ENCODE measurements at places on chromosomes 1 and 21.

- DNase-seq: no peak
Observed at GRCh38 chr1:163570071-163570470, 248.3 kb downstream of the NUF2 start.

DNA sequence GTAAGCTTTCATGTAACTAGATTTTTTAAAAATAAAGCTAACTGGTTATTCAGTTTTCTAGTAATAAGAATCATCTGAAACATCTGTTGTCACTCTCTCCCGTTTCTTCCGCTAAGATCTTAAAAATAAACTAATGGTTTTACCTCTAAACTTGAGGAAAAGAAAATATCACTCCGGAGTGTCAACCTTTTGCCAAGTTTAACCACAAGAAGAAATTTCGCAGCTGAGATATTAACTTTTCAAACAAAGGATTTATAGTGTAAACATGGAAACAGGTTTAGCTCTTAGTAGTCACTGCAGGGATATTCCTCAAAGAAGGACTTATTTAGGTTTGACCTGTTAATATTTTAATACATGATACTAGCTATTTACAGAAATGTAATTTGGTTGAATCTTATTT is 954.9 kb downstream of the ADGRL2 start:
- DNase-seq: no peak

DNA sequence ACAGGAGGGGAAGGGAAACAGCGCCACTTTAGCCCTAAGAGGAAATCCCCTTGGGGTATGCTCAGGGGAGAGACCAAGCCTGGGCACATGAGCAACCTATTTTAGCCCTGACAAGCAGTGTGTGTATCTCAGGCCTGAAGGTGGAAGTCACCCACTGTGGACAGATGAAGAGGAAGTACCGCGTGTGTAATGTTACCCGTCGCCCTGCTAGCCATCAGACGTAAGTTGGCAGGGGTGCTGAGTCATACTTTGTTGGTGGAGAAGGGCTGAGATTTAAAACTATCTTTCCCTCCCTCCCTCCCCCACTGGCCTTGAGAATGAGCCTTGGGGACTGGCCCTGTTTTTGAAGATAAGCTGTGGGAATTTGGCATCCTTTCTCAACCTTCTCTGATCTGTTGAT is 11.2 kb downstream of the AGO1 start:
- DNase-seq: peak; percentile 66

DNA sequence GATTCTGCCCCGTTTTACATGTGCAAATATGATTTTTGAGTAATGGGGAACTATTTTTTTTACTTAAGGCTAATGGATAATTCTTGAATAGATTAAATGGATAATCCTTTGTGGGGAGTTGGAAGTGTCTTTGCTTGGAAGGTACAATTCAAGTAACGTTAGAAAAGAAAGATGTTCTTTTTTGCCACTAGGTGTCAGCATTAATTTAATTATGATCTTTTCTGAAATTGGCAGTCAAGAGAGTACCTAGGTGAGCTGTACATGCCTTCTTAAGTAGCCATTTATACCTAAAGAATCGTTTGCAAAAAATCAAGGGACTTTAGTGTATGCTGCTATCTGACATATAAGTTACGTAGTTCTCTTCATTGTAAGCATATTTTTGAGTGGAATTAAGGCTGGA is 2.2 kb downstream of the FBXO28 start:
- DNase-seq: no peak

DNA sequence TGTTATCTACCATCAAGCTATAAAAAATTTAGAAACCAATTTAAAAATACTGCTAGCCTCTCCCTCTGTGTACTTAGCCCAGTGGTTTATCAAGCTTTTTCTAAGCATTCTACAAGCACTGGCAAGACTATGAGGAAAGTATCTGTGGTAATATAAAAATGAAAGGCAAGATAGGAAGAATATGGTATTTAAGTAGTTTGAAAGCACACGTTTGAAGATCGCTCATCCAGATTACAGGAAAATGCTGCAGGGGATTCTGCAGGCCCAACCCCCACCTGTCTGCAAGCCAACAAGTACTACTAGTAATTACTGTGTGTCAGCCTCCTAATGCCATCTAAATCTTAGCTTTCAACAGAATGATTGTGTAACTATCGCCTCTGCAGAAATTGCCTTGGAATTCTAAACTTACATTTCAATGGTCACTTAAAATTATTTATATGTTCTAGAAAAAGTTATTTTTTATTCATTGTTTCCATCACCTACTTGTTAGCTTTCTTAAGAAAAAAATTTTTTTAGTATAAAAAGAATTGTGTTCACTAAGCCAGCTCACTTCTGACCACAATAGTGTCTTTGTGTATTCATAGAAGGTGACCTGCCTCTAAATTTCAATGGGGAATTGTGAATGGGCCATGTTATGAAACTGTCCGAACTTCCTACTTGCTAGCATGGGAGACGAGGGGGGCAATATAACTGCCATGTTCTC is 8.5 kb downstream of the ERRFI1 start:
- no peak for DNase-seq

DNA sequence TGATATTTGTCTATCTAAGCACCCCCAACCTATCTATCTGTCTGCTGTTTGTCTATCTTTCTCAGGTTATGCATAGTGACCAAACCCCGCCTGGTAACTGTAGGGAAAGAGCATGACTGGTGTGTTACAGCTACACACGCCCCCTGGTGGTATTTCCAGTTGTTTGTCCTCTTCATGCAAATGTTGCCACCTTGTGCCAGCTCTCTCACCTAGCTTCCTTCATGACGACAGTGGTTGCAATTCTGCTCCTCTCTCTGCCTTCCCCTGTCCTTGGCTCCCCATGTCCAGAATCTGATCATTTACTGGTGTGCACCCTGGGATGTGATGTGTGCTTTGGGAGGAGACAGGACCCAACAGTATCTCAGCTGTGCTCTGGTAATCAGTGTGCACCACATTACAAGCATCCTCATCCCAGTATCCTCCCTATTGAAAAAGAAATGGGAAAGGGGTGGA is 8.1 kb upstream of the INKA2 start:
- peak; percentile 75 for DNase-seq

DNA sequence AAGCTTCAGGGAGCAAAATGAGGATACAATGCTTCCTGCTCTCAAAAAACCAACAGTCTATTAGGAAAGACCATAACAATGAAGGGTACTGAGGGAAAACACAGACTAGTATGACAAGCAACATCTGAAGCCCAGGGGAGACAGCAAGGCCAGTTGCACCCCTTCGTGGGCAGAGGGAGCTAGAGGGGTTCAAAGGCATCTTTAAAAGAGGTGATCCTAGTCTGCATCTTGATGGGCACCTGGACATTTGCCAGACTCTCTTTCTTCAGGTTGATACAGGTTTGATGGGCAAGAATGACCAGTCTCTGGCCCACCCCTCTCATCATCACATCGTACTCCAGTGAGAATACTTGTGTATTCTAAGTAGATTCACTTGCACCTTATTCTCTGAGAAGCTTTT is 177.7 kb downstream of the VAV3 start:
- no peak for DNase-seq

DNA sequence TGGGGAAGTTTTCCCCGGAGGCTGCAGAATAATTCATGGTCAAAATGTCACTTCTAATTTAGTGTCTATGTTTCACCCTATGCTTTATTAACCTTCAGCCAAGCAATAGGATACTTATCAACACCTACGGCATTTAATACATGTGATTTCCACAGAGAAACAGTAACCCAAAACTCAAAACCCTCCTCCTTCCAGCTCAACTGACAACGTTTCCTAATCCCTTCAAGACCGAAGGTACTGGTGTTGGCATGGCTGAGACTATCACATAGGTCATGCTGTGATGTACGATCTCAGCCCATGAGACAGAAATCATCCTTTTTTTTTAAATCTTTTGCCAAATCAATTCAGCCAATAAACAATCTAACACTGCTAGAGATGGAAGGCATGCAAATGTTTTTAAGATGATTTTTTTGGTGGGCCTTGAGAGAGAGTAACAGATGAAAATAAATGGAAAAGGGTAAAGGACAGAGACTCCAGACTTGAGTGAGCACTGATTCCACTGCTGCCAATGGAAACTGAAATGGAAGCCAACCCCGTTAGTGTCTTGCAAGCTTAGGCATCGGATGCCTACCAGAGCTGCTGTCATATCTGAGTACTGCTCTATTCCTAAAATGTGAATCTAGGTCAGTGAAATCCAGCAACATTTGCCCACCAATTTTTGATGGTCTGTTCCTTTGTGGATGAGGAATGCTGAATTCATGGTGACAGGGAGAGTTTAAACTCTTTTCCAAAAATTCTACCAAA is 63.4 kb upstream of the BCL10 start:
- DNase-seq: no peak

DNA sequence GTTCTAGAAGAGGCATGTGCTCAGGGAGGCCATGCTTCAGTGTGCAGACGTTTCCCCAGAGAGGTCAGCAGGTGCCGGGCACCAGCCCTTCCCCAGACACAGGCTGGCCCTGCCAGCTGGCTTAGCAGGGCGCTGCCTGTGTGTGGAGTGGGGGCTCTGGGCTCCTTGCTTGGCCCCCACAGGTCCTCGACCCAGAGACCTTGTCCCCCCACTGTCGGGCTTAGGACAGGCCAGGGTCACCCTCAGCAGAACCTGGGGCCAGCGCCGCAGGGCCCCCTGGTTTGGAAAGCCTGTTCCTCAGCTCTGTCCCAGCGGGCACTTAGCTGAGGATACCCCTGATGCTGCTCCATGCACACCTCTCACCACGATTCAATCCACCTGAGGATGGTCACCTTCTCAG is 172.3 kb upstream of the ARHGEF16 start:
- DNase-seq: no peak

DNA sequence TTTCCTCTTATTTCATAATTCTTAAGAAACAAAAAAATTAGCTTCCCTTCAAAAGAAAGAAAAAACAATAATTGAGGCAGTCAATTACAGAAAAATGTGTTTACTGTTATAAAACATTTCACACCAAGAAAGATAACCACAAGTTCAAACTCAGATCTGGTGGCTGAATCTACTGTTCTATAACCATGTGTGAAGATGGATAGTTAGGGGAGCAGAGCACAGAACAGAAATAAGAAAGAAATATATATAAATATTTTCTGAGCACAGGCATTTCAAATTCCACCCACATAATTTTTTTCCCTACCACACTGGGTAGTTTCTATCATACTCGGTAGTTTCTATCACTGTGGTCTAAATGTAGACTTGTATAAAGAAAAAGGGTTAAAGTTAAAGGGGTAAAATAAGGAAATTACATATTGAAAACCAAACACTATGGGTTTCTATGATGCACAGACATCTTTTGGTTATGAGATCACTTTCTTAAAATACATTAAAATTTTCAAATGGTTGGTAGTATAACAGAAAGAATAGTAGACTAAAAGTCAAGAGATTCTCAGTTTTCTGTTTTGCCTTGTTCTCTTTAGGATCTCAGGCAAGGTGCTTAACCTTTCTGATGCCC is 10.8 kb downstream of the LYST start:
- DNase-seq: no peak

- no peak for DNase-seq
Observed at GRCh38 chr21:27173053-27173452, 206.2 kb upstream of the ADAMTS5 start.

- DNase-seq: no peak
Observed at GRCh38 chr1:239511875-239512274, 125.5 kb downstream of the CHRM3 start.

DNA sequence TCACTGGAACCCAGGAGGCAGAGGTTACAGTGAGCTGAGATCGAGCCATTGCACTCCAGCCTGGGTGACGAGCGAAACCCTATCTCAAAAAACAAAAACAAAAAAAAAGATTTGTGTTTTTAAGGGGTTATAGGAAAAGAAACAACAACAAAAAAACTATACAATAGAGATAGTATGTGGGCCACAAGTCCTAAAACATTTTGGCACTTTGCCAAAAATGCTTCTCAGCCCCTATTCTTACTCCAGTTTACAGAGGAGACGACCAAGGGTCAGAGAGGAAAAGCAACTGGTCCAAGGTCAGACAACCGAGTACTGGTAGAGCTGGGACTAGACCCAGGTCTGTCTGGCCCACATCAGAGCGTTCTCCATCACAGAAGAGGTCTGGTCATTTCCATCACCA is 3.0 kb downstream of the FBXO44 start:
- no peak for DNase-seq

DNA sequence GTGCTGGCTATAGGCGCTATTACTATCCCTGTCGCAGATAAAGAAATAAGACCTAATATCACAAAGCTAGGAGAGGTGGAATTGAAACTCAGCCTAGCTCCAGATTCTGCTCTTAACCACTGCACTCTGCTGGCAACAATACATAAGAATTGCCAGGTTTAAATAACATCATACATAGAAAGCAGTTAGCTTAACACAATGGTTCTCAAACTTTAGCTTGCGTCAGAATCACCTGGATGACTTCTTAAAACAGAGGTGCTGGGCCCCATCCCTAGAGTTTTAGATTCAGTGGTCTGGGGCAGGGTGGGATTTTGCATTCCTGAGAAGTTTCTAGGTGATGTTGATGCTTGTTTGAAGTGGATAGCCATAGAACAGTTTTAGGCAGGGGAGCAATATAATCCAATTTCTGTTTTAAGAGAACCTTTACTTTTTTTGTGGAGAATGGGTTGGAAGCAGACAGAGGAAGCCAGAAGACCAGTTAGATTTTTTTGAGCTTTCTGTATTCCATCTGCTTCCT is 1.1 kb upstream of the POMGNT1 start:
- DNase-seq: no peak

DNA sequence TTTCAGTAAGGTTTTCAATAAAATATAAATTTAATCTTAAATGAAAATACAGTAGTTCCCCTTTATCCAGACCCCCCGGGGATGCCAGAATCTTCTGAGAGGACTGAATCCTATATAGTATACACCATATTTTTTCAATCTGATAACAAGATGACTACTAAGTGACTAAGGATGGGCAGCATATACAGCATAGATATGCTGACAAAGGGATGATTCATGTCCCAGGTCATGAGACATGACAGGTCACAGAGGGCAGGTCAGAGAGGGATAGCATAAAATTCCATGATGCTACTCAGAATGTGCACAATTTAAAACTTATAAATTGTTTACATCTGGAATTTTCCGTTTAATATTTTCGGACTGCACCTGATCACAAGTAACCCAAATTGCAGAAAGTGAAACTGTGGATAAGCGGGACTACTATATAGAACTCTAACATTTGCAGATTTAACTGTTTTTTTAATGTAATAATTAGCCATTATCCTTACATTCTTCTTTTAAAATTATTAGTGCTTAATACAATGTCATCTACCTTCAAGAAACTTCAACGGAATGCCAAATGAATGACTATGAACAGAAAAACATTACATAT is 48.8 kb downstream of the LRRC40 start:
- DNase-seq: no peak

DNA sequence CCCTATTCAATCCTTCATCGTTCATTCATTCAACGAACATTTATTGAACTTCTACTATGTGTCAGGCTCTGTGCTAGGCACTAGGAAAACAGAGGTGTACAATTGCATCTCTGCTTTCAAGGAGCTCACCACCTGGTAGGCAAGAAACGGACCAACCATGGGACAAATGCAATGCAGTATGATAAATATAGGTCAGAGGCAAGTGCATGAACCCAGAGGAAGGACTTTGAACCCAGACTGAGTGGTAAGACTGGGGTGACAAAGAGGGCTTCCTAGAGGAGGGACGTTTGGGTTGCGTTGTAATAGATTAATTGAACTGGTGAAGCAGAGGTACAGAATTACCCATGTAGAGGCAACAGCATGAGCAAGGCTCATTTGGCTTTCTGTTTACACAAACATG is 16.4 kb downstream of the CD2 start:
- no peak for DNase-seq

GRCh38 chr1:241531195-241532161 is 700 bp upstream of the KMO start:
- DNase-seq: no peak

- DNase-seq: no peak
Observed at GRCh38 chr1:31926252-31926651, 11.9 kb downstream of the PTP4A2 start.

- no peak for DNase-seq
Observed at GRCh38 chr1:91754348-91754747, 131.6 kb downstream of the TGFBR3 start.
